ENCODE measurements at places on chromosomes 4 and X.

- DNase-seq: no peak
These were observed 671.2 kb downstream of the PCDH18 start for GRCh38 chr4:136861091-136861490.

DNA sequence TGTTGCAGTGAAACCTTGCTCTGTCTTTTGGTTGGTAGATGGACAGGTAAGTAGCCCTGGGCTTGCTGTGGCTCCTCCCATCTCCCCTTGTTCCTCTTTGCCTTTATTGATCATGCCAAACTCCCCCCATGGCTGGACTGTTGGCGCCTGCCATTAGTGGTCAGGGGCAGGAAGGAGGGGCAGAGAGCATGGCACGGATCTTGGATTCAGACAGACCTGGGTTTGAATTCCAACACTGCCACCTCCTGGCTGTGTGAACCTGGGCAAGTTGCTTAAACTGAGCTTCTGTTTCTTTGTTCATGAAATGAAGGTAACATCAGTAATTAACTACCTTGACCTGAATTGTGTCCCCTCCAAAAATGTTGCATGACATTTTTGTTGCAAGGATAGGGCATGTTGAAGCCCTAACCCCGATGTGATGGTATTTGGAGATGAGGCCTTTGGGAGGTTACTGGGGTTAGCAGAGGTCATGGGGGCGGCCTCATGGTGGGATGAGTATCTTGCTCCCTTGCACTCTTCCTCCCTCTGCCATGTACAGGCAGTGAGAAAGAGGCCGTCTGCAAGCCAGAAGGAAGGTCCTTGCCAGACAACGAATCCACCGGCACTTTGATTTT lies 6.0 kb downstream of the SLC2A9 start:
- peak; percentile 48 for DNase-seq

- DNase-seq: no peak
These were observed 67.8 kb downstream of the NAA11 start for GRCh38 chr4:79257953-79258613.

DNA sequence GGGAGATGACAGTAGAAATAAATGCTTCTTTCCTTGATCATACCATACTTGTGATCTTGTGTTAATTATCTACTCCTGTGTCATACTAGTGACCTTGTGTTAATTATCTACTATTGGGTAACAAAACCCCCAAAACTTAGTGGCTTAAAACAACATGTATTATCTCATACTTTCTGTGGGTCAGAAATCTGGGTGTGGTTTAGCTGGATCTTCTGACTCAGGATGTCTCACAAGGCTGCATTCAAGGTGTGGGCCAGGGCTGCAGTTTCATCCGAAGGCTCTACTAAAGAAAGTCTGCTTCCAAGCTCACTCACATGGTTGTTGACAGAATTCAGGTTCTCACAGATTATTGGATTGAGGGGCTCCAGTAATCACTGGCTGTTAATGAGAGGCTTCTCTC lies 70.3 kb upstream of the NDP start:
- DNase-seq: no peak

DNA sequence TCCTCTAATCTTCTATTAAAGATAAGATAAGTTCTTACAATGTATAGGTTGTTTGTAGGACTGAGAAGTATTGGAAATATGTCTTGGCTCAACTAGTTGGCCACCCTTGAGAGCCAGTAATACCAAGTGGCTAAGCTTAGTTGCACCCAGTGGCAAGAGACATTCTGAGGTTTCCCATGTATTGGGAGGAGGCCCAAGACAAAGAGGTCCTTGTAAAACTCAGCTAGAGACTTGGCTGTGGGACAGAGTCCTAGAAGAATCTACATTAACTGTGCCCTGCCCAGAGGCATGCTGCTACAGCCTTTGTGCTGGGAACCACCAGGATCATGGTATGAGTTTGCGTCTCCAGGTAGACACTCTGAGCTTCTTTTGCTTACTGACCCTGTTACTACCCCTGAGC lies 41.9 kb upstream of the SLC4A4 start:
- DNase-seq: no peak

DNA sequence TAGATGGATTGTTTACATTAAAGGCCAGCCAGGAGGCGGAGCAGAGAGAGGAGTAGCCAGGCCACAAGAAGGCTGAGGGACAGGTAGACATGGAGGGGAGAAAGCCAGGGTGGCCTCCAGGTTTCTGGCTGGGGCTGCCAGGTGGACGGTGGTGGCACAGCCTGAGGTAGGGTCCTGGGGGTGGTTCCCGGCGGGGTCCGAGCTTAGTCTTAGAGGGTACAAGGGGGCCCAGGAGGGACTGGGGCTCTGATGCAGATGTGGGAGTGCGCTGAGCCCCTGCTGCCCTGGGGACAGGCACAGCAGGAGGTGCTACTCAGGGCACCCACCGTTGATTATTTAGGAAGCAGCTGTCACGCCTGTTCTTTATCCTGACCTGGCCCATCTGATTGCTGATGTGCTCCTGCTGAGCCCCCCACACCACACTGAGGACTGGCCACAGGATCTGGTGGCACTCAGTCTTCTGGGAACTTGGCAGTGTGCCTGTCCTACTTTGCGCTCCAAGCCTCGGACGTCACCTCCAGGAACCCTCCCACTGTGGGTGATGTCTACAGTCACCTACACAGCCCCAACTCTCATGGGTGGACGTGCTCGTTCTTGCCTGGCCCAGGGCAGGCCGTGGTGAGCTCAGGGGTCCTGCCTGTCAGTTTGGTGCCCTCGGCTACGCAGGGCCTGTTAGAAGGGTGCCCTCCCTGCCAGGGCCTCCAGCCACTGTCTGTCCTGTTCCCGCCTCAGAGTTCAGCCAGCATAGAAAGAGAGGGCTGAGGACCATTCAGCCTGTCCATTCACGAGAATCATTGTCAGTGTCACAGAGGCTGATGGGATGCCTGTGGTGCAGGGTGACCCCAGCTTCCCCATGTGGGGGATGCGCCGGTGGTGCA lies 12.0 kb downstream of the WFS1 start:
- DNase-seq: no peak

- DNase-seq: no peak
These were observed 79.1 kb downstream of the CLCN4 start for GRCh38 chrX:10235851-10236250.

DNA sequence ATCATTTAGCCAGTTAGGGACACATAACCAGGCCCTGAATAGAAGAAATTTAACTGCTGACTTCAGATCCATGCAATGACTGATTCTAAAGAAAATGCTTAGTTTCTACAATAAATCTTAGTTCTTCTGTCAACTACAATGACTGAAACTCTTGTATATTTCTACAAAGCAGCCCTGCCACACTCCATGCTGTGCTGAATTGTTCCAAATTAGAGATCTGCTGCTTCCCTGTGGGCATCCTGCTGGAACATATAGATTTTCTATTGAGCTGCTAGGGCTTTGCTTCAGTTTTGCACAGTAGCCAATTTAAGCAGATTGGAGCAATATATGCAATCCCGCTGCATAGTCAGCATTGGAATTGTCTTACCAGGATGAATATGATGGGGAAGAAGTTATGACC lies 312.8 kb upstream of the SMIM31 start:
- no peak for DNase-seq

GRCh38 chrX:27598312-27598711 lies 8.2 kb downstream of the DCAF8L2 start:
- no peak for DNase-seq

DNA sequence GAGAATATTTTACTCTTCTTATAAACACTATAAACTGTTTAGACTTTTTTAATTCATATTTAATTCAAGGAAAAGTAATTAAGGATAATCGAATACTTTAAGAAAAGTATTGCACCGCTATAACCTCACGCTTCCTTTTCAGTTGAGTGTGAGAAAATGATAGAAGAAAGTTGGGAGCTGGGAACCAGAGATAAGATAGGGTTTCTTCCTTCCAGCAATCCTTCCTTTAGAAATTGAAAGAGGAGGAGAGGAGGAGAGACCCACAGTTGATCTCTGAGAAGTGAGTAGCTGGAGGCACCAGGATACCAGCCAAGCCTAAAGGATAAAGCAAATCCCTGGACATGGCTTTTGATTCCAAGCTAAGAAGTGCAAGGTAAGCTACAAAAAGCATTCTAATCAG lies 242.3 kb upstream of the NOCT start:
- no peak for DNase-seq

DNA sequence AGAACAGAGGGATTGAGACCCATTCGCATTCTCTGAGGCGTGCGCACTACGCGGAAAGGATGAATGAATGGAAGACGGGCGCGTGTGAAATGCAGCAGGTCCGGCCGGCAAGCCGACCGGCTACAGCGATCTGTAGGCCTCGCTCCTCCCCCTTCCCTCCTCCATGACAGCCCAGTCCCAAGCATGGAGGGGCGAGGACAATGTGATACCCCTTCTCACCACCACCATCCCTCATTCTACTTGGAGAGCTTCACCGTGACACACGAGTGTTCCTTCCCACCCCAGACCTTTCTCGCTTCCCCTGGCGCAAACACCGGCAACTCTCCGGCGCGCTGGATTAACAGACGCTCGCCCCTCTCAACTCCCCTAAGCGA lies 815 bp downstream of the EIF4E start:
- peak; percentile 87 for DNase-seq

DNA sequence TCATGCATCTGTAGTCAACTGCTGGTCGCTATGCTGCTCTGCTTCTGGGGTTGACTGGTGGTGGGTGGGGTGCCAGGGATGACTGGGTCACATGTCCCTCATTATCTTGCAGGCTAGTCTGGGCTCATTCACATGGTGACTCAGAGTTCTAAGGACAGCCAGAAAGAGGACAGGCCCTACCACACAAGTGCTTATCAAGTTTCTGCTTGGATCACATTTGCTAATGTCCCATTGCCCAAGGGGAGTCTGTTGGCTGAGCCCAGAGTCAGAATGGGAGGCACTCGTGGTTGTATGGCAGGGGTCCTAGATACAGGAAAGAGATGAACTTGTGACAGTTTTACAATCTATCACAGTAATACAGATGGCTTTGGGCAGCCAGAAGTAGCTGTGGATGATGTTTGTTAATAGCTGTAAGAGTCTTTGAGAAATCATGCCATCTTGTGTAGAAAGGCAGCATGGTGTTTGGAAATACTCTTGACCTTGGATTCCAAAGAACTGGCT lies 221.3 kb downstream of the GPAT3 start:
- DNase-seq: no peak

- no peak for DNase-seq
These were observed 22.8 kb downstream of the GUF1 start for GRCh38 chr4:44701037-44701436.

GRCh38 chrX:53039236-53039635 lies 9.4 kb upstream of the GPR173 start:
- no peak for DNase-seq

GRCh38 chrX:35699642-35700041 lies 98.5 kb upstream of the MAGEB16 start:
- no peak for DNase-seq

DNA sequence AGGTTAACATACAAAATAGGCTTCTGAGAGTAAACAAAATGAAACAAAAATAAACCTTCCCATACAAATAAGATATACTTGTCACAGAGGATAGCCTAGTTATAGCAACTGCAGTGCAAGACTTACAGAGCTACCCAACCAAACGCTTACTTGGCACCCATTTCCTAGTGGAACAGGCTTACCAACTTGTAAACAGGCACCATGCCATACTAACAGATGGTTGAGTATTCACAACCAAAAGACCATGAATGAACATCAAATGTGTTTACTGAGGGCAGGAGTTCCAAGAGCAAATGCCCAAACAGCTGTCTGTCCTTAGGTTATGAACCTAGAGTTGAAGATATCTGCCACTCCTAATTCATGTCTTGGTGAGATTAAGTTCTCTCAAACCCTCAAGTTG lies 2629.2 kb downstream of the PCDH7 start:
- DNase-seq: no peak

- DNase-seq: no peak
These were observed 28.3 kb downstream of the TXLNG start for GRCh38 chrX:16814597-16814996.

GRCh38 chrX:131607792-131608369 lies 64.0 kb downstream of the OR13H1 start:
- no peak for DNase-seq

DNA sequence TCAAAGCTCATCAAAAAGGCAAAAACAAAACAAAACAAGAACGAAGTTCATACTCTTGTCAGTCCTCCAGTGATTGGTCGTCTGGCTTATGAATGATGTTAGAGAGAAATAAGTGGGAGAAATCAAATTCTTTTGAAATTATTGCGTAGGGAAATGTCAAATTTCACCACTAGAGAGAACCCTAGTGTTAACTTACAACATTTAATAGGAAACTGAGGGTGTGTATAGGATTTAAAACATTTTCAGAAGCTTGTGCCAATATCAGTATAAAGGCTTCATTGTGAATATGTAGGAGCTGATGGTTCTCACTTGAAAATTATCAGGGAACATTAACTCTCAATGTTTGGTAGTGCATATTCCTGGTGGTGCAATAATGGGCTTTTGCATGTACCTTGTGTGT lies 17.4 kb downstream of the ADH6 start:
- no peak for DNase-seq

- no peak for DNase-seq
These were observed 24.7 kb downstream of the RBPJ start for GRCh38 chr4:26345565-26345938.

DNA sequence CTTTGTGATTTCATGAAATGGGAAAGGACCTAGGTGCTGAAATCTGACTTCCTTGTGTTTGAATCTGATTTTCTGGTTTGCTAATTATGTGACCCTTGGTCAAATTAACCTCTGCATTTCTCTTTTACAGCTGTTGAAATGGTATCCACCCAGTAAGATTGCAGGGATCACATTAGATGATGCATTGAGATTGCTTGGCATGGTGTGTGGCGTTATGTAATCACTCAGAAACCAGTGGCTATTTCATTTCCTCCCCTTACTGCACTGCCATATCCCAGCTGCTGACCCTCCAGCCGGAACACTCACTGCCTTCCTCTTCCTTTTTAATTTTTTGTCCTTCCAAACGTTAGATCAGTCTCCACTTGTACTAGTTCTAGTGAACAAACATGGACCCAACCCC lies 79.0 kb downstream of the KLHL8 start:
- DNase-seq: no peak

DNA sequence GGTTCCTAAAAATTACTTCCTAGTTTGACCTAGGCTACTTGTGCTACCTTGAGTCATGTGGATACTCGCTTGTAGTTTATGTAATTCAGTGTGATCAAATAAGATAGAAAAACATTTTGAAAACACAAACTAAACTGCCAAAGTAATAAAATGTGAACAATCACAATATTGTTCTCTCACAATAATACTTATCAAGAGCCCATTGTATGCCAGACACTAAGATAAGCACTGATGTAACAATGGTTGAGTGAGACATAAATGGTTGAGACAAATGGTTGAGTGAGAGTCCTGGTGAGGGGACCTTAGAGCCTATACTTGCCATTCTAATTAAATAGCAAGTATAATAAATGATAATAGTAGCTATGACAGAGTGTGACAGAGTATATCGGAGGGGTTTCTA lies 41.7 kb downstream of the RFC1 start:
- DNase-seq: no peak
